ENCODE measurements at places on chromosomes 1 and 21. TPM values are rescaled to one million over a fixed set of nuclear protein-coding genes. Genes with fewer than 3 reads are reported as not detected.

DNA sequence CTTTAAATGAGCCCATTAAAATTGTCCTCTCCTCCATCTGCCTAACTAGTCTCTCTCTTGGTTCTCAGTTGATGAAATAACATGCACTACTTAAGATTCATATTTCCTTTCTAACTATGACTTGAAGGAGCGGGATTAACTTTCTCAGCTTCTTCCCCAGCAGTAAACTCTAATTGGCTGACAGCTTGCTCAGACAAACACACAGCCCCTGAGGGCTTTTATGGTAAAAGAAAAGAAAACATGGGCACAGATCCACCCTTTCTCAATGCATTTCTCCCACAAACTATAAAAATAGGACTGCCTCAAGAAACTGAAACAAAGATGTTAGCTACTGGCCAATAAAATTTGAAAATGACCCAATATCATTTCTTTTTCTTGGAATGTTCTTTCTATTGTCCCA is 703.1 kb downstream of the ADGRL2 start:
- no peak for DNase-seq

GRCh38 chr1:235024711-235025421 is 103.8 kb downstream of the TOMM20 start:
- DNase-seq, result no peak

- peak; percentile 50 for DNase-seq
These were observed 597.9 kb upstream of the ADAMTS5 start for GRCh38 chr21:27564684-27565301.

DNA sequence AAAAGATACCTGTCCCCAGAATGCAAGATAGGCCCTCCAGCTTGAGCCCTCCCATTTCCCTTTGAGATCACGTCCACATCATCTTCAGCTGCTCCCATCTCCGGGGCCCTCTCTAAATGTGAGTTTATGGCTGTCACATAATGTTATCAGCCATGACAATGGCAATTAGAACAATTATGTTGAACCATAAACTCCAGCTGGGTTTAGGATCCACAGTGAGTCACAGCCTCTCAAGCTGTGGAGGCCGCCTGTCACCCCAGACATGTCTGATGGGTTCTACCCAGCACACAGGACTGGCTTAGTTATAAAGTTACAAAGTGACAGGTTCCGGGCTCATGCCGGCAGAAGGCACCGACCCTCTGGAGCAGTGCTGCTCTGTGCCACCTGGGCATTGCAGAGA is 597.3 kb downstream of the PTPRU start:
- DNase-seq, result no peak

DNA sequence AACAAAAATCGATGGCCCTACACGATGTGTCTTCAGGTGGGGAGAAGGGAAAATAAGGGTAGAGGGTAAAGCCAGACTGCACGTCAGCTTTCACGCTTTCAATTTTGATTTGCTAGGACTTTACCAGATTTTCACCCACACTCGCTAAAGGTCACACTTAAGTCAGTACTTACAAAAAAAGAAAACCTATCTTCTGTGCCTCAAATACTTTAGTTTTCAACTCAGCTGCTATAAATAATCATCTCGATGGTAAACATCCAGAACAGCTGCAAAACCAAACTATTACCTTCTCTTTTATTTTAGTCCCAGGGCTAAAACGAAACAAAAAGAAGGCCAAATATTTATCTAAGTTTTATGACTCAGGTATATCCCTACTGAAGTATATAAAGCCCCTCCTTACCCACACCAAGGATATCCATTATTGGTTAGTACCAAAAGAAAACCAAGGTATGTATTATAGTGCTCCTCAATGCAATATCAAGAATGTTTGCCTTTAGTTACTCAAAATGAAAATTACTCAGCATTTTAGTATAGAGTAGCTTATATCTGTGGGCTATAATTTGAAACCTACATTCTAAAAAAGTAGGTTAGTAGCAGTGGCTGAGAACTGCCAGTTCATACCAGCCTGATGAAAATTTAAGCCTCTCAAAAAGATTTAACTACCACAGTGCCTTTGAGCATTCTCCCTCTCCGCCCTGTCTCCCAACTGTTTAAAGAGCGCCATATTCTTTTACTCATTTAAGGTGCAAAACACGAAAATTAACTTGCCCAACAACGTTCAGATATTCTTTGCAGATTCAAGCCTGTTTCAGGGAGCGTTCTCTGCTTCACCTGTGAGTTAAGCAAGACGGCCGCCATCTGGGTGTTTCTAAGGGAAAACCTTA is 1.5 kb downstream of the CSDE1 start:
- DNase-seq, result no peak

DNA sequence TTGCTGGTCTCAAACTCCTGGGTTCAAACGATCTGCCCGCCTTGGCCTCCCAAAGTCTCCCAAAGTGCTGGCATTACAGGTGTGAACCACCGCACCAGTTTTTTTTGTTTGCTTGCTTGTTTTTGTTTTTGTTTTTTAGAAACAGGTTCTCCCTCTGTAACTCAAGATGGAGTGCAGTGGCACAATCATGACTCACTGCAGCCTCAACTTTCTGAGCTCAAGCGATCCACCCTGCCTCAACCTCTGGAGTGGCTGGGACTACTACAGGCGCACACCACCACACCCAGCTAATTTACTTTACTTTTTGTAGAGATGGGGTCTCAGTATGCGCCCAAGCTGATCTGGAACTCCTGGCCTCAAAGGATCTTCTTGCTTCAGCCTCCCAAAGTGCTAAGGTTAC is 47.3 kb upstream of the USP1 start:
- no peak for DNase-seq

DNA sequence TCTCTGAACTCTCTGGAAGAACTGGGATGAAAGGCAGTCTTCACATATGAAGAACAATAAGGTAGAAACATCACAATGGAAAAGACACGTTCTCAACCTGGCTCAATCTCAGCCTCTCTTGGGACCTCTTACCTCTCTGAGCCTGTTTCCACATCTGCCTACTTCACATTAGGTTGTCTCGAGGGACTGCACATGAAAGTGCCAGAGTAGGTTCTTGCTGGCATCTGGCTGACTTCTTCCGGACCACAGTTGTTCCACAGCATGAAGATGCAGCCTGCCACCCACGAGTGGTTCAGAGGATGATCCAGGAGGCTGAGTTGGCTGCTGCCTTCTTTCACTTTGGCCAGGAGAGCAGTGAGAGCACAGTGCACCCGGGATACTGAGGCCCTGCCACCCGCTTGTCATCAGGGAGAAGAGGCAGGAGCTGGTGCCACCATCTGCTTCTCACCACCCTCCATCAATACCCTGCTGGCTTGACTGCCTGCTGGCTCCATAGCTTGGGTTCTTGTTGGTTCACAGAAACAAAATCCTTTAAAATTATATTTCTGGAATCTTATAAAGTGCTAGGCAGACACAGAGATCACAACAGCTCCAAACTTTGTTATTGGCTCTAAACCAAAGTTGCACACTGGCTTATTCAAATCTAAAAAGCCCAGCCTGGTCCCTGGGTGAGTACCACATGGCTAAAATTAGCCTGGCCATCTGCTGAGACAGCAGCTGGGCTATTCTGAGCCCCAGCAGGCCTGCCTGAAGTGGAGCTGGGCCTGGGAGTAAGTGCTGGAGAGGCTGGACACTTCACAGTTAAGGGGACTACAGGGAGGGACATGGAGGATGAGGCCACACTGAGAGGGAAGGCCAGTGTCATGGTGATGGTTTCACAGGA is 46.9 kb upstream of the LIN9 start:
- DNase-seq, result peak; percentile 75

The DIRAS3 gene
- 2.4 TPM for total RNA-seq

The PLA2G2F gene
- not detected for total RNA-seq

The ERICH3 gene
- total RNA-seq, result 8.7 TPM
